ENCODE measurements at places on chromosomes 7 and 10. TPM values are rescaled to one million over a fixed set of nuclear protein-coding genes. Genes with fewer than 3 reads are reported as not detected.

- no peak for DNase-seq
These were observed 50.2 kb downstream of the MALRD1 start for GRCh38 chr10:19098803-19099202.

DNA sequence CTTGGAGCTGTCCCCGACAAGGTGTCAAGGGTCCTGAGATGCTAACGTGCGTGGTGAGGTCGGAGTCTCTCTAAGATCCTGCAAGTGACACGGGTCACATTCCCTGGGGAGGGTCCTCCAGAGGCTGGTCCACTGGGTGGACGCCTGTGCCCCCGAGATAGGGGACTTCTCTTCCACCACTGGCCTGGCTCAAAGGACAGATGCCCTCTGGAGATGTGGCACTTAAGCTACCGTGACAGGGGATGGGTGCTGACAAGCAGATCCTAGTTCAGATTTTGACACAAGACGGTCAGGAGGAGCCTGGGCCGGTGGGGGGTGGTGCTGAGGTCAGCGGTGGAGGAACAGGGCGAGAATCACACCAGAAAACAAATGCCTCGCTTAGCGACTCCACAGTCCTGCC lies 178.0 kb downstream of the ADARB2 start:
- DNase-seq: no peak

DNA sequence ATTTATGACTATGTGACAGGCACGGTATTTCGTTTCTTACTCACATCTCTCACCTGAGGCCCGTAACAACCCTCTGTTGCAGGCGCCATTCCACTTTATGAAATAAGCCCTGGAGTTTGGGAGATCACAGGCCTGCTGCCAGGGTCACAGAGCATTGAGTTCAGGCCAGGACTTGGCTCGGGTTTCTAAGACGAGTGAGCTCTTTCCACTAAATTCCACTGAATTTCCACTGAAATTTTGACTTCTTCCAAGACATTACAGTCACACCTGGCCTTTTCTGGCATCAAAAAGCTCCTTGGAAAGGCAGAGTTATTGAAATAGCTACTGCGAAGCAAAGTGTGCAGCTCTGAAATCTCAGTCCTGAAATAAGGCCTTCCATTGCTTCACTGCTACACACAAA lies 282.8 kb upstream of the MGMT start:
- DNase-seq: no peak

GRCh38 chr10:3452683-3453361 lies 280.2 kb upstream of the PITRM1 start:
- peak; percentile 57 for DNase-seq

DNA sequence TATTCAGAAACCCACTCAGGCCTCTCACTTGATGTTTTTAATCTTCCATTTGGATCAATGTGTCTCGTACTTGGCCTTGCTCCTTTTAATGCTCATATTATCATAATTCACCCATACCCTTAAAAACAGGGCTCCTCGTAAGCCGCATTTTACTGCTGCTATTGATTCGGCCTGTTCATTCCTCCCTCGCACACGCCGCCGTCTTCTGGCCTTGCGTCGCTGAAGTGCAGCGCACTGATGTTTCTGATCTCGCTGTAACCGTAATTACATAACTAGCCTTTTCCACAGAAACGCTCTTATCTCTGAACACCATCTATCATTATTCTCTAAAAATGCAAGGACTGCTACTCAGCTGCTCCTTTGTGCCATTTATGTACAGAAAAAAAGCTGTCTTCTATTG lies 544.5 kb upstream of the FOXK1 start:
- no peak for DNase-seq

Gene TRIM73
- not detected for total RNA-seq

Data from H4 (cell line).